Stimulated activated CD8-positive, alpha-beta memory T cell treated with anti-CD3 and anti-CD28 coated beads, Interleukin-7, amount 100 ng/mL, for 48 hours (primary cell): ENCODE measurements at places on chromosomes 2 and 18.

DNA sequence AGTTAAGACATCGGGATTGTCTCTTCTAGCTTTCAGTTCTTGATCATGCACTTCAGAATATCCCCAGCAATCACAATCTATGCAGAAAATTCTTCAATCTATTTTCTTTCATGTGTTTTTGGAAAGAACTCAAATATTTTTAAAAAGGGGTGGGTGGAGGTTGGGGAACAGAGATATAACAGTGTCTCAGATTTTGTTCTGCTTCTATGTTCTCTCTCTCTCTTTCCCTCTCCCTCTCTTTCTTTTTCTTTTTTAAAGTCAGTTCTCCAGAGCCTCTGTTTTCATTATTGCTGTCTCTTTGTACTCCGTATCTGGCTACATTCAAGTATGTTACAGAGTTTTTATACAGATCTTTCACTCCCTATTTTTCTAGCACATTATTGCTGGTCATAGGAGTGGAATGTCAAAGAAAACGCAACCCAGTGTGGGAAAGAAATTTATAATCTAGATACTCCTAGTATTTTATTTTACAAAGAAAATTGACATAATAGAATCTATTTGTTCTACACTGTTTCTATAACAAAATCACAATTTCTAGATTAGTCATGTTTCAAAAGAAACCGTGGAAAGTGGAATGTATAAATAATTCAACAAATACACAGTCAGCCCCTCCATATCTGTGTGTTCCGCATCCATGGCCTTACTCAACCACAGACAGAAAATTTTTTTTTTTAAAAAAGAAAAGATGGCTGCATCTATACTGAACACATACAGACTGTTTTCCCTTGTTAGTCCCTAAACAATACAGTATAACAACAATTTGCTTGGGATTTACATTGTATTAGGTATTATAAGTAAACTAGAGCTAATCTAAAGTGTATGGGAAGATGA lies 11.2 kb upstream of the NEMP2 start:
- no peak for DNase-seq

DNA sequence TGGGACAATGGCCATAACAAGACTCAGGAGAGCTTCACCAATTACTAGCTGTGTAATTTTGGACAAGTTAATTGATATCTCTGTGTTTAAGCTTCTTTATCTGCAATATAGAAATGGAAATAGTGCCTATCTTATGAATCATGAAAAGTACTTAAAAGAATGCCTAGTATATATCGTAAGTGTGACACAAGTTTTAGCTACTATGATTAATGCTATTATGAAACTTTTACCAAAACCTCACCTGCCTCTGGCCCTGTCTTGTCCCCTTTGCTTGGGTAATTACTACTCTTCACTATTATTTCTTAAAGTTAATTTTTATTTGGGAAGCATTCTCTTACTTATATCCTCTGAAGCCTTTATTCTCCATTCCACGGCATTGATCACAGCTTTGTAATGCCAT lies 75.0 kb upstream of the NETO1 start:
- DNase-seq = no peak

- DNase-seq = no peak
Observed at GRCh38 chr2:96893289-96894150, 23.6 kb upstream of the SEMA4C start.

GRCh38 chr2:32572737-32573136 lies 55.1 kb upstream of the TTC27 start:
- DNase-seq = no peak
